Adipocyte (in vitro differentiated cells): ENCODE measurements at places on chromosomes 3 and 15.
A peak's percentile ranks its signal among the peaks of the same experiment; 100 is the strongest.

GRCh38 chr3:40477666-40478065 is 744 bp downstream of the ZNF619 start:
- DNase-seq: peak; percentile 10

- no peak for DNase-seq
Observed at GRCh38 chr15:62988701-62989100, 53.8 kb upstream of the TPM1 start.

DNA sequence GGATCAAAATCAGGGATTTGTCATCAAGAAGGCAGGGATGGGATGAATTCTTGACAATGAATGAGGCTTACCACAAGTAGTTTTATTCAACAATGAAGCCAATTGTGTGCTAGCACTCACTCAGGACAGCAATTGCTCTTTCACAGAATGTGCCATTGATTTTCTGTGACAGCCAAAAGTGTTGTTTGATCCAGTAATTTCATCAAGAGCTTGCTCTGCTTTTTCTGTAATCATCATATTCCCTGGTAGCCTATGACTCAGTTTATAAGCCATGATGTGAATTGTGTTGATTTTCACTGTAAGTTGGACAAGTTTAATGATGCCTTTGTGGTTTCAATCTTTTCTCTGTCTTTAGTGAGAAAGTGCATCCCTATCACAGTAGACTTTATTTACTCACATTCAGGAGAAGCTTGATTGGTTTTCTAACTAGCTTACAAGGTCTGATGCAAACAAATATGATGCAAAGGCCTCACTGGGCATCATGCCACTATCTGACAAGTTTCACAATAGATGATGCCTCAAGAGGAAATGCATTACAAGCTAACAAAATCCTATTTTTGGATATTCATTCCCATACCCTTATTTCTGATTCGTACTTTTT is 13.6 kb upstream of the CSRNP1 start:
- DNase-seq: peak; percentile 96

GRCh38 chr3:3587647-3587972 is 211.6 kb upstream of the LRRN1 start:
- no peak for DNase-seq

DNA sequence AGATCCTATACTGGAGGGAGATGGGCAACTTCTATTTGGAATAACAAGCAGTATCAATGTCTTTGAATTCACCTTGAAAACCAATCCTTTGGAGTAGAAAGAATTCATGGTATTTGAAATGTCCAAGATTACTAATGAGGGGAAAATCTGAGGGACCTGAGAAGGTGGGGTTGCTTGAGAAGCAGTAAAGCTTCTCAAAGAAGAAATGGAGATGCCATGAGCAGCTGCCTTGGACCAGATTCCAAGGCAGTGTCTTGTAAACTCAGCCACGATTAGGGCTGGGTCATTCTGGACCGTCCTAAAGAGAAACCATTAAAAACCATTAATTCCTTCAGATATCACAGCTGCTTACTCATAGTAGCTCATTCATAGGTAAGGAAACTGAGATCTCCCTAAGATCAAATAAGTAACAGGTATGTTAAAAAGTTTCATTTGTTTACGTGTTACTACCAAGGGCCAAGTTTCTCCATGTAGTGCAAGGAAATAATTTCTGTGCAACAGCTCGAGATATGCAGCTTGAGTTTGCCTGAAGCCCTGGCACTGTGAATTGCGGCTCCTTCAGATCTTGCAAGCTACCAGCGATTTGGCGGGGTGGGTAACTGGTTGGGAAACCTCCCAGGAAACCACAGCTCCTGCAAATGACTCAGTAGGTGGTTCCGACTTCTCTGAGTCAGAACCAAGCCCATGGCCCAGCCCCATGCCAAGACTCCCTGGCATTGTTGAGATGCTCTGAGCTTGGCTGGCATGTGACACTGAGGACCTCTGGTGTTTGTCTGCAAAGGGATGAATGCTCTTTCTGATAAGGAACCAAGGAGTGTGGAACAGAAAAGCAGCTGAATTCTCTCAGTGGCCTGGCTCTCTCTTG is 296.8 kb downstream of the RORA start:
- peak; percentile 49 for DNase-seq

GRCh38 chr3:146343551-146343950 is 92.6 kb upstream of the PLSCR4 start:
- DNase-seq: no peak

DNA sequence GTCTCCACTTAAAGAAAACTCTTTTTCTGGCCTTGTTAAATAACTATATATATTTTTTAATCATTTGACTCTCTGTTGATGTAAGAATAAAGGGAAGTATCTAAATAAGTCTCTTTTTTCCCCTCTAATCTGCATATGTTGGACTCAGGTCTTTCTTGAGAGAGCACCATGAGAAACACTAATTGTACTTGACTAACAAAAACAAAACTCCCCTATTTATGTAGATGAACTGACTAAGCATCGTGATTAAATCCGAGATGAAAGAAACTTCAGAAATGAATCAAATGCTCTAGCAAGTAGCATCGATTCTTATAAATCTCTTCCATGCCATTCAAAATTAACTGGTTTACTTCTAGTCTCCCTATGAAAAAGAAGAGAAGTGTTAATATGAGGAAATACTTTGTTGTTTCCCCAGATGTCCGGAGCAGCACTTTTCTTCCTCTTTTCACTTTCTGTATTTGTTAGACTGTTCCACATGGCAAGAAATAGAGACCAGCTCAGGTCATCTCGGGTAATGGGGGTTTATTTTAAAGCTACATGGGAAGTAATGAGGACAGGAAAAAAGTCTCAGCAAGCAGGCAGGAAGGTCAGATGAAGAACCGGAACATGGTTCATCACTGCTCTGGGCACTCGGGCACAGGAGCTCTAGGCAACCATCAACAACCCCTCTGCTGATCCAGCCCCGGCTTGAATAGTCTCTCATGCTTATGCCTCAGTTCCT is 288.3 kb downstream of the CNTN6 start:
- DNase-seq: no peak

- DNase-seq: peak; percentile 72
Observed at GRCh38 chr3:164486150-164486549, 592.1 kb downstream of the SI start.

DNA sequence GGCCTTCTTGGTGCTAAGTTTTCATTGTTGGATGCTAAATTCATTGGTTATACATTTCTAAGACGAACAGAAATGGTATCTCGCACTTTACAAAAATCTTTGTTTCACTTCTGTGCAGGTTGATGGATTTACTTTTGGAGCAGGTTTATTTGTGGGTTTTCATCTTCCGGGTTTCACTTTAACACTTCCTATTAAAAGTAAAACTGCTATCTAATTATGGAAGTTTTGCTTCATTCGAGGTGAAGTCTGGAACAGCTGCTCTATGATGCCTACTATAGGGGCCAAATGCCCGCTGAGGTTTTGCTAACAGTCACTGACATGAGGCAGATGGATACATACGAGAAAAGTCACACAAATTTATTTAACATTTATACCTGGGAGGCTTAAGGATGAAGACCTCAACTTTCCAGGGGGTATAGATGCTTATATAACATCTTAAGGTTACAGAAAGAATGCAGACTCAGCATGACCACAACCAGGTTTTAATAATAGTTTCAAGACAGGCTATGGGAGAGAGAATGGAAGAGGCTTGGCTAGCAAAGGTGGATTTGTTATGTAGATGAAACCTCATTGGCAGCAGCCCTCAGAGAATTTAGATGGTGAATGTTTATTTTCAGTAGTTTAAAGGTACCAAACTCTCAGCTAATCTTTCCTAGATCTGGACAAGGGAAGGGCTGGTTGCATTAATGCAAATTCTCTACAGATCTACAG is 54.2 kb downstream of the OSTN start:
- no peak for DNase-seq

DNA sequence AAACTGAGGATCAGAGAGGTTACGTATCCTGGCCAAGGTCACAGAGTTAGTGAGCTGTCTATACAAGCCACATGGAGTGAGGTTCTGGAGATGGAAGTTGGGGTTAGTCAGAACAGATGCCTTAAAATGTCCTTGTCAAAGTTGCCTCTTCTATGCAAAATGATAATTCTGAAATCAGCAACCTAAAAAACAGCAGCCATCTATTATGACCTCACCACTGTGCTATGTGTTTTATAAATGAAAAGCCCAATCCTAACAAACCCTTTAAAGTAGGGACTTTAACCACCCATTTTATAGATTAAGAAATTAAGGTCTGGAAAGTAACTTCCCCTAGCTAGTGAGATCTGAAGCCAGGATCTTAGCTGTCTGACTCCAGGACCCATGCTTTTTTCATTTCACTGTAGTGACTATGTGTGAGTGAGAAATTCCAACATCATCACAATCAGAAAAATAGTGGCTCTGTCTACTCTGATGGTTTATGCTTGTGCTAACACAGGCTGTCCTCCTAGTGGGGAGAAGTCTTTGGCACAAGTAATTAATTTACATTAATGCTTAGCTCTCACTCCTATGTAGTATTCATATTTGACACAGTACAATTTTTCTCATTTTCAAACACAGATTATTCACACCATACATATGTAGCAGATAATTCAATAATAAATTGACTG is 143.6 kb downstream of the ANO10 start:
- DNase-seq: no peak

- no peak for DNase-seq
Observed at GRCh38 chr15:82646250-82647044, 716 bp downstream of the CPEB1 start.

DNA sequence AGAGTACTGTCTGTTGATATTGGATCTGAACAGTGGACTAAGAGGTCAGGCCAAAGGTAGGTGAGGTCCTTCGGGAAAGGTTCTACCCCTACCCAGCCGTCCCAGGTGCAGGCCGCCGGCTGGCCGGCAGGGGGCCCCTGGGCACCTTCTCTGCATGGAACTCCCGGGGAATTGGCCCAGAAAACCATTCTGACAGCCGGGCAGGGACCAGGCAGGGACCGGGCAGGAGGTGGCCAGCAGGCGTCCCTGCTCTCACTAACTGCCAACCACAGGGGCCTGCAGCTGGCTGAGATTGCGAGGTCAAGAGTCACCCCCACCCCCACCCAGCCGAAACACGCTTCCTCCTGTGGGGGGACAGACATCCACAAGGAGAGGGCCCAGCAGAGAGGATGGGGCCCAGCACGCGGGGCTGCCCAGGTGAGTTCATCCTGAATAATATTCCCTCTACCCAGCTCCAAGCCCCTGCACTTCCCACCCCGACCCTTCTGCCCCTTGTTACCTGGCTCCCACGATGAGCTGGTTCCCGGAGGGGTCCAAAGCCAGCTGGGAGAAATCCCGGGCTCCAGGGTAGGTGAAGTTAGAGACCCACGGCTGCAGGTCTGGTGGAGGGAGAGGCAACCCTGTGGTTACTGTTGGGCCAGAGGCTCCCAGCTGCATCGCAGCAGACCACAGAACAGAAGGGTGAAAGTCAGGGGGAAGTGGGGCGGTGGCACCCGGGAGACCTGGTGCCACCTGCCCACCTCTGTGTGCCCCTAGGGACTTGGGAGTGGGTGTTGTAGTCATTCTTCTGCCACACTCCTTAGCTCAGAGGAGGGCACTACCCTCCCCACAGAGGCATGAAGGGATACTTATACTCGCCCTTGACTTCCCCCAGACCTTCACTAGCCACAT is 84.4 kb downstream of the SEMA5B start:
- DNase-seq: peak; percentile 60

GRCh38 chr3:11932636-11933035 is 71.6 kb upstream of the SYN2 start:
- DNase-seq: no peak

DNA sequence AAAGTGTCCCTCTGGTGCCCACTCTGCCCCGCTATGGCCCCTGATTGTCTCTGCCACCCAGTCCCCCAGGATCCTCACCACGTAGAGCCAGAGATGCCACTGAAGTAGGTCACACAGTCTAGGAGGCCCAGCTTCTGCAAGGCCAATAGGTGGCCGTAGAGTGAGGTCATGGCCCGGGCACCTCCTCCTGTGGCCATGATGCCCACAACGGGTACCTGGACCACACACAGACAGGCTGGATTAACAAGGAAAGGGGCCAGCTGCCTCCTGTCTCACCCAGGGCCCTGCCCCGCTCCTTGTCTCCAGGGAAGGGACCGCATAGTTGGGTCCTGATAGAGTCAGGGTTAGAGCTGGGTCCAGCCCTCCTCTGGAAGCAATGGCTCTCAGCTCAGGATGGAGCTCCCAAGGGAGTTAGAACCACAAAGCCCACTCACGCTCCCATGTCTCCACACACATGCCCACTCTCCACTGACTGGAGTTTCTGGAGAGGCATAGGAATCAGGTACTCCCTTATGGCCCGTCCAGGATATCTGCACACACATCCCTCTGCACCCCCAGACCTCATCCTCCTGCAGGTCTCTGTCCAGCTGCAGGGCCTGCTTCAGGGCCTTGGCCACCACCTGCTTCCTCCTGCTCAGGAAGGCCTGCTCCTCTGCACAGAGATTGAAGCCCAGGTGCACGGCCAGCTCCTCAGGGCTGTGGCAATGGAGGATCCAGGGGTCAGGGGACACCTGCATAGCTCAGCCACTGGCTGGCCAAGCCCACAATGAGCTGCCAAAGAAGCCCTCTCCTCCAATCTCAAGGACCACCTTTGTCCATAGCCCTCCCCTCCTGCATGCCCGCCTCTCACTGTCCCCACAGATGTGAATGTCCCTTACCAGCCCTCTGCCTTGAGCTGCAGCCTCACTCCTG is 13.2 kb downstream of the PLA2G4D start:
- DNase-seq: no peak

DNA sequence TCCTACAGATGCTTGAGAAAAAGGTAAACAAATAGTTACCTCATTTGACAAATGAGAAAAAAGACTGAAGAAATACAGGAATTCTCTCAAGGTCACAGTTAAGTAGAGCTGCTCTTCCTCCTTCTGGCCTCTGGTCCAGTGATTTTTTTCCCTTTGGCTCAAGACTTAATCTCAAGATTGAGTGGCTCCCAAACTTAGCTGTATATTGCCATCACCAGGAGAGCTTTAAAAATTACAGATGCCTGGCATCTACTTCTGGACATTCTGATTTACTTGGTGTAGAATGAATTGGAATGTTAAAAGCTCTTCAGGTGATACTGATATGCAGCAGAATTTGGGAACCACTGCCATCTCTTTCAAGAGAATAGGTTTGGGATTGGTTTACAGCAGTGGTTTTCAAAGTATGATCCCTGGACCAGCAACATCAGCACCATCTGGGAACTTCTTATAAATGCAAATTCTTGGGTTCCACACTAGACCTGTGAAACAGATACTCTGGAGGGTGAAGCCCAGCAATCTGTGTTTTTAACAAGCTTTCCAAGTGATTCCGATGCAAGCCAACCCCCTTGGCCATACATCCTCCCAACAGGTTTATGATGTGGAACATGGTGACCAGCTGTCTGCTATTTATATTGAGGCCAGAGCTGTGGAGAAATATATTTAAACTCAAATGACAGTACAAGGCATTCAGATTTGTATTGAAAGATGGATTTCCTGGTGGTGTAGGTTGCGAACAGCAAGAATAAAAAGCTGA is 333.0 kb upstream of the RARB start:
- peak; percentile 43 for DNase-seq

- DNase-seq: peak; percentile 70
Observed at GRCh38 chr3:68893600-68894239, 38.6 kb downstream of the TAFA4 start.

DNA sequence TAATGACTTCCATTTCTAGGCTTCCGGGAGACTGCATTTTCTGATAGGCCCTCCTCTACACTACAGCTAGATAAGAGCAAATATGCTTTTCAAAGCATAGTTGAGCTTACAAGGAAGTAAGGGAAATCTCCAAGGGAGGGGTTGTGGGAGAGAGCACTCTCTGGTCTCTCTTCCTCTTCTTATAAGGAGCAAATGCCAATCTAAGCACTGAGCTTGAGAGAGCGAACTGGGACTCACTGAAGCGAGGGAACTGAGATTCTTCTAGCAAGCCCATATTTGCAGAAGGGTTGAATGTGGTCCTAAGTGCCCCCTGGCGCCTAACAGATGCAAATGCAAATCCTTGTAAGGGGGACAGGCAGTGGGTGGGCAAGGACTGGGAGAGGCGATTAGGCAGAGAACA is 164.8 kb downstream of the ERC2 start:
- peak; percentile 74 for DNase-seq
